Activated T-cell treated with anti-CD3 and anti-CD28 coated beads, Interleukin-2, amount 50 U/mL, for 48 hours (primary cell): ENCODE measurements at places on chromosomes 3 and 15.
A peak's percentile ranks its signal among the peaks of the same experiment; 100 is the strongest.

DNA sequence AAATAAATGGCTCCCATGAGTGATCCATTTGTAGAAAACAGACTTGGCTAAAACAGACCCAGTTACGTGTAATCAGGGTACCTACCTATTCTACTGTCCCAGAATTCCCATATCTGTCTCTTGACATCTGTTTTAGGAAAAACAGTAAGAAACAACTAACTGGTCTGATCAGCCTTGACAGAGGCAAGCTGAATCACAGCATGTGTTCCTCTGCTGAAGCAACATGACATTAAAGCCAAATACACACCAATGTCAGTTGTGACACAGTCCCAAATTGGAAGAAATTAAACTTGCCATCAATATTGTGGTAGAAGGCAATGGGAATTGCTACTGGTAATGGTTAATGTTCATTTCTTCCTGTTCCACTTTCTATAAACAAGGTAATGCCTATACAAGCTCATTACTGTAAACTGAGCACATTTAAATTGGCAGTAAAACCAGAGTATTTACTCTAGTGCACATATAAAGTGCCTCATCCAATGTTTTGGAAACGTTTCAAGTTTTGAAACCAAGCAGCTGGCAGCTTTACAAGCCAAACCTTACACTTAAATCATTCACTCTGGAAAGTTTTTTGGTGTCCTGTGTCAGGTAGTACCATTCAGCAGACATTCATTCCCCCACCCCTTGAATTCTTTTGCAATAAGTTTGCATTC, 27.0 kb downstream of the ALDH1A2 start:
- DNase-seq: no peak

DNA sequence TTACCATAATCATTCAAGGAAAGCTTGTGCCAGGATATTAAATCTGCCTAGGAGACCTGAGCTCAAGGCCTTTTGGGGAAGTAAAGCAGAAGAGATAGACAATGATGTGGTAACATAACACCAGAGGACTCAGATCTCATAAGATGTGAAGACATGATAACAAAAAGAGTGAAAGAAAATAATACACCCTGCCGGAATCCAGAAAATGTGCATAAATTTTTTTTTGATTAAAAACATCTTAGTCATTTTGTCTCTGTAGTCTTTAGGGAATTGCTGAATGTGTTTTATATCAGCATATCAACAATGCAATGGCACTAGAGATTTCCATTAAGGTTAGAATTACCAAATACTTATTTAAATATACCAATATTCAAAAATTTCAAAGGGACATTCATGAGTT, 326.8 kb upstream of the ROBO1 start:
- DNase-seq: no peak

GRCh38 chr3:101252307-101252706, 68.1 kb downstream of the IMPG2 start:
- no peak for DNase-seq

GRCh38 chr3:131551761-131552160, 49.0 kb upstream of the MRPL3 start:
- no peak for DNase-seq

GRCh38 chr15:93020976-93021772, 67.8 kb downstream of the RGMA start:
- no peak for DNase-seq

- DNase-seq: no peak
Observed at GRCh38 chr15:81776976-81777375, 268.8 kb downstream of the MEX3B start.

- DNase-seq: no peak
Observed at GRCh38 chr15:61661791-61662190, 398.5 kb downstream of the VPS13C start.

DNA sequence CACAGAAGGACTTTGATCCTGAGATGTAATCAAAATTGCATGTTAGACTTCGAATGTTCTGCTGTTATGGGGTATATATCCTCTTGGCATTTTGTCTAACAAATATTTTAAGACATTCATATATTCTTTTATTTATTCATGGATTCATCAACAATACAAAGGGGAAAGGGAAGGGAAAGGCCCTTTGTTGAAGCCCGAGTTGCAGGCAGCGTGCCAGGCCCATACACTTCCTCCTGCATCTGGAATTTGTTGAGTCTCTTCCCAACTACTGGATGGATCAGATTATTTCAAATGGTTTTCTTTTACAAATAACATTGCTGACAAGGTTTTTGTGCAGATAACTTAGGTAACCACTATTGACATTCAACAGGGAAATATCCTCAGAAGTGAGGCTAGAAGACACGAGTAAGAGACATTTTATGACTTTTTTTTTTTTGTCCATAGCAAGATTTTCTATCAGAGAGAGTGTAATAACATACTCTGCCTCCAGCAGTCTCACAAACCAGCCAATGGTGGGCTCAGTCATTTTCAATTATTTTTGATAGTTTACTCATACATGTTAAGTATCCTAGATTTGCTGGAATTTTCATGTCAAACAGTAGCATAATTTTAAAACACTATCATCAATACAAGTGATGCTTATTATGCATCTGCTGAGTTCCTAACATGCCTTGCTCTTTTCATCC, 94.3 kb downstream of the RPL39L start:
- DNase-seq: no peak

- no peak for DNase-seq
Observed at GRCh38 chr3:155185631-155186071, 105.5 kb downstream of the MME start.

DNA sequence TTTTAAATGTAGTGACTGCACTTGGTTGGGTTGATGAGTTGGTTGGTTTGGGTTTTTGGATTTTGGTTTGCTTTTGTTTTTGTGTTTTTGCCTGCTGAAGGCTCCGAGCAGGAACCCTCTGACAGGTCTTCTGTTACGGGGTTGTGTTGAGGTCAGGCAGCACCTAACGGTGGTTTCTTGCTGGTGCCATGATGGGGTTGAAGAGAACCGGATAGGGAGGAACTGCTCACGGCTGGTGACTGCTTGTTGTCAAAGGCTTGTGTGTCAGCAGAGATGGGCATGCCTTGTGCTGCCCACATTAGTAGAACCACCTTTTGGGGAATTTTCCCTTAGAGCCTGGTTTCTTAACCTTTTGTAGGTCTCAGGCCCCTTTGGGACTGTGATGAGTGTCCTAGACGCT, 42.0 kb downstream of the SLC6A6 start:
- DNase-seq: no peak

DNA sequence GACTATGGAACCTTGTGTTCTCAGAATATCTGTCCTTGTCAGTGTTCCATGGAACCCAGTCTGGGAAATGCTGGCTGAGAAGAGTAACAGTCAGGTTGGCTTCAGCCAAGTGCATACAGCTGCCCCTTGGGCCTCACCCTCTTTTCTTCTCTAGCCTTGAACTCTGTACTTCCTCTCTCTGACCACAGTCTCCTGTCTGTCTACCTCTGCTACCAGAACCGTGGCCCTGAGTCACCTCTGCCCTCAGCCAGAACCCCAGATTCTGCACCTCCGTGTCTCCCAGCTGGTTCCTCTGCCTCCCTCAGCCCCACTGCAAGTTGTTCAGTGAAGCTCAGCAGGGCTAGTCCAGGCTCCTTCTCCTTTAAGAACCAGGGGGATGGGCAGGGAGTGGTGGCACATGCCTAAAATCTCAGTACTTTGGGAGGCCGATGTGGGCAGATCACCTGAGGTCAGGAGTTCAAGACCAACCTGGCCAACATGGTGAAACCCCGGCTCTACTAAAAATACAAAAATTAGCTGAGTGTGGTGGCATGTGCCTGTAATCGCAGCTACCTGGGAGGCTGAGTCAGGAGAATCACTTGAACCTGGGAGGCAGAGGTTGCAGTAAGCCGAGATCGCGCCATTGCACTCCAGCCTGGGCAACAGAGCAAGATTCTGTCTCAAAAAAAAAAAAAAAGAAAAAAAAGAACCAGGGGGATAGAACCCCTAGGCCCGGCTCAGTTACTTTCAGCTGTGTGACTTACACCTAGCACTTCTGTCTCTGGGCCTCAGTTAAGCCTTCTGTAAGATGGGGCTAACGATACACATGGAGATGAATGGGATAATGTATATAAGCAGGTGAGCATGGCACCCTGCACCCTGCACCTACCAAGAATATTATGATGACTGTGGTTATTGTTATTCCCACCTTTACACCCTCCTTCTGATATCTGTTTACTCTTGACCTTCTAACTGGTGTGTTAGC, 24.3 kb upstream of the TATDN2 start:
- peak; percentile 66 for DNase-seq

DNA sequence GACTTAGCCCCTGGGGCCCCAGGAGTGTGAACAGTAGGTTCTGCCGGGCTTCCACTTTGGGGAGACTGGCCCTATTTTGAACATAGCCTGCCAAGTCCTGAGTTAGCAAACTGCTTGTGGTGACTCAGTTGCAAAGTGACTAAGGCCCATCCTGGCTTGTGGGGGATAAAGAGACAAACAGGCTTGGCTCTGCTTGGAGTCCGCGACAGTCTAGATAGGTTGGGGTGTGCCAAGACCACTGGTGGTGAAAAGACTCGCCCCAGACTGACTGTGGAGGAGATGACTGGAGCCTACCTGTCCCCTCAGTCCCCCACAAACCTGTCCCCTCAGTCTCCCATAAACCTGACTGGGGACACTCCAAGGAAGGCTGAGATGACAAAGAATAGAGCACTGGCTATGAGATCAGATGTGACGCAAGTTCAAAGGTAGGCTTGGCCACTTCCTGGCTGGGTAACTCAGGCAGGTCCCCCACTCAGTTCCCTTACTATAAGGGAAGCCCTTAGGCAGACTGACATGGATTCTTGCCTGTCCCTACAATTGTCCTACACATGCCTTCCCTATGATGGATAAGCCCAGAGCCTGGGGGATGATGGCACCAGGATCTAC, 4.3 kb downstream of the DNASE1L3 start:
- DNase-seq: peak; percentile 69
